ENCODE measurements at places on chromosomes 7 and 10.

DNA sequence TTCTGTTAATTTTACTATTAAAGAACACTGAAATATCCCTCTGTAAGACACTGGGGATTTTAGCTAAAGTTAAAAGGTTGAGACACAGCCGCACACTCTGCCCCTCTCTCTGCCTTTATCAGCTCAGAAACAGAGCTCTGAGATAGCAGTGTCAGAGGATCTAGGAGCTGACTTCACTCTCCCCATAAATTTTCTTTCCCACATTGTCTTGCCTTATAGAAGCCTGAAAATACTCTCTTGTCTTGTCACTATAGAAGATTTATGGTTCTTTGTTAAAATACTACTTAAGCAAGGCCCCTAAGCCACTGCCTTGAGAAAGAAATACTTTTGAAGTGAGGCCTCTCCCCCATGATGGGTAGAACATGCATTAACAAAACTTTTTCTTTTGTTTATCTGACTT is 105.7 kb upstream of the C10orf90 start:
- DNase-seq: no peak

- no peak for DNase-seq
Measured at GRCh38 chr7:3722396-3722922, 421.4 kb downstream of the SDK1 start.

DNA sequence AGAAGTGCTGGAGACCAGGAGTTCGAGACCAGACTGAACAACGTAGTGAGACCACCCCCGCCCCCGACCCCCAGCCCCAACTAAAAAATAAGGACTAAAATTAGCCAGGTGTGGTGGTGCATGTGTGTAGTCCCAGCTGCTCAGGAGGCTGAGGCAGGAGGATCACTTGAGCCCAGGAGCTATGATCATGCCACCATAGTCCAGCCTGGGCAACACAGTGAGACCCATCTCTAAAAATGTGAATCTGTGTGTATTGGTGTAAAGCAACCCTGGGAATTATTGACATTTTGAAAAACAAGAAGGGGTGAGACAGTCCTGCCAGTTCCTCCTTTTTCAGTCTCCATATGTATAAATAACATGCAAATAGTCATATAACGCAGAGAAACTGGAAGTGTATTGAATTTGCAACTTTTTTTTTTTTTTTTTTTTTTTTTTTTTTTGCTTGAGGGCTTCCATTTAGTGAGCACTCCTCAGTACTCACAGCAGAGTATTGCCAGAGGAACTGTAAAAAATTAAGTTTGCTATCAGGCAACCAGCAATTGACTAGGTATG is 3.4 kb upstream of the ITGB1 start:
- no peak for DNase-seq

DNA sequence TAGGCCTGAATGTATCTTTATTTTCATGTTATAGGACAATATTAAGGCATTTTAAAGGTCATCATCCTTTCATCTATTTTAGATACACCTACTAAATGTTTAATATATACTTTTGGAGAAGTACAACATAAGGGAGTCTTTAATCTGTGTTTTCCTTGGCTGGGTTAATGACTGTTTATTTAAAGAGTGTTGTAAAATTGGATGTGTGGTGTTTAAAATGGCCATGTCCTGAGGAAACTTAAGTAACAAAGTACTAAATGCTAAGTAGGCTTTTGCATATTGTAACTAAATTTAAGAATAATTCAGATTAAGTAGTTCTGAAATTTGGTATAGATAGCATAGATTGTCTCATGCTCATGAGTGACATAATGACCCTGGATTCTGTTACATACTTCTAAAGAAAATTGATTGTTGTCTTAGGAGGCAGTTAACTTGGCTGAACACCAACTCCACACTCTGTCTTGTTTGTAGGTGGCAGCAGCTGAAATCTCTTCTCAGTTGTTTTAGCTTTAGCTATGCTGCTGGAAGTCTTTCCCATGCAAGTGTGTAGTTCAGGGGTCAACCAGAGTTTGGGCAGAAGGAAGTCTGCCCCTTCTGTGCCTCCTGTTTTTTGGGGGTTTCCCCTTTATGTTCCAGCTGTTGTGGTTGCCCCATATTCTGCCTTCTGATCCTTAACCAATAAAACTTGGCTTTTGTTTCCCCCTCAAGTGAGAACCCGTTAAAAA is 29.2 kb downstream of the DLD start:
- peak; percentile 65 for DNase-seq

- DNase-seq: no peak
Measured at GRCh38 chr7:103772171-103772773, 217.2 kb downstream of the RELN start.

- no peak for DNase-seq
Measured at GRCh38 chr10:31215052-31215451, 104.0 kb upstream of the ZEB1 start.

DNA sequence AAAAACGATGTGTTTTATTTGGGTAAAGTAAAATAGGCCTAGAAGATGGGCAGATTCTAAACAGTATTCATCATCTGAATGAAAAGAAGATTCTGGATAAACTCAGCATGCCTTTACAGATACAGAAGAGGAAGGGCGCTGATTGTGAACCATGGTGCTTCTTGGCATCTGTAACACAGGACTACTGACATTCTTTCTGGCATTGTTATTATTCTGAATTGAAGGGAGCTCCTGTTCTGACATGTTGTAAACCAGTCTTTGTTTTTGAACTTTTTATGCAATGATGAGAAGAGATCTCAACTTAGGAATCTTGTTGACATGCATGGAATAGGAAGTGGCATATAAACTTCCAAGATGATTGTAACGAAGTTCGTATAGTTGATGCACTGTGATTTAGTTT is 13.5 kb downstream of the RPA3 start:
- no peak for DNase-seq

DNA sequence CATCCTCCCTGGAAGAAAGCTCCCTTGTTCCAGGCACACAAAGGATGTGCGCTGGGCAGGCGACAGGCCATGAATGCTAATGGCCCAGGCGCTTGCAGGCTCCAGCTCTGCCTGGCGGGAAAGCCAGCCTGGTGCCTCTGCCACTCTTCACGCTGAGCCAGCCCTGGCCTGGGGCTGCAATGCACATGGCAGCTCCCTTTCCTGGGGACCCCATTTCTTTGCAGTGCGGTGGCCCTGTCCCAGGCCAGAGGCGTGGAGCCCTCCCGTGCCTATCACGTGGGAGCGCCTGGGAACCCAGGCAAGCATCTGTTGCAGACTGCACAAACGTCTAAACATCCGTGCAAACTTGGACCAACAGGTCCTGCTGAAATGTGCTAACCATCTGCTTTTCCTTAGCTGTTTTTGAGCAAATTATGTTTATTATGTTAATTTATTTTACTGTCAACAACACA is 152.1 kb upstream of the LYZL2 start:
- DNase-seq: no peak

DNA sequence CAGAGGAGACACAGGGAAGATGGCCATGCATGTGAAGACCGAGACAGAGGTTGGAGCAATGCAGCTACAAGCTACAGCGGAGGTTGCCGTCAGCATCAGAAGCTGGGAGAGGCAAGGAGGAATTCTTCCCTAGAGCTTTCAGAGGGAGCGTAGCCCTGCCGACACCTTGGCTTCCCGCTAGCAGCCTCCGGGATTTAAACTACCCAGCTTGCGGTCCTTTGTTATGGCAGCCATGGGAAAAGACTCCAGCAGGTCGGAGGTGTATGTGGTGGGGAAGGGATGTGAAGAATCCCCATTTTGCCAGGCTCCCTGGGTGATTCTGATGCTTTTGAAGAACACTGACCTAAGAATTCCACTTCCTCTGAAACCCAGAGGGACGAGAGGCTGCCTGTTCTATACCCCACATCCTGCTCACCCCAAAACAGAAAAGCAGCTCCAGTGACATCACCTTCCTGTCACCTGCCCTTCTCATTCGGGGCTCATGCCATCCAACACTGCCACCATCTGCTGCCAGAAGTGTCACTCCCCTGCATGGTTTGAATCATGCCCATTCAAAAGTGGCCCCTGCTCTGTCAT is 3.3 kb upstream of the SEPHS1 start:
- no peak for DNase-seq

DNA sequence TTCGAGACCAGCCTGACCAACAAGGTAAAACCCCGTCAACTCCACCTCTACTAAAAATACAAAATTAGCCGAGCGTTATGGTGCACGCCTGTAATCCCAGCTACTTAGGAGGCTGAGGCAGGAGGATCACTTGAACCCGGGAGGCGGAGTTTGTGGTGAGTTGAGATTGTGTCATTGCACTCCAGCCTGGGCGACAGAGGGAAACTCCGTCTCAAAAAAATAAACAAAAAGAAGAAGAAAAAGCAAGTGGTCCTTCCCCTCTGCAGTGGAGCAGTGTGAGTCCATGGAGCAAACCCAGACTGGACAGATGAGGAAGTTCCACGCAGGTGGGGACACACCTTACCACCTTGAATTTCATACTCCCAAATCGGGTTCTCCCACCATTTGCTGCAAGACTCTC is 13.1 kb upstream of the SERPINE1 start:
- DNase-seq: no peak

GRCh38 chr7:34739651-34740300 is 81.8 kb downstream of the NPSR1 start:
- peak; percentile 11 for DNase-seq

DNA sequence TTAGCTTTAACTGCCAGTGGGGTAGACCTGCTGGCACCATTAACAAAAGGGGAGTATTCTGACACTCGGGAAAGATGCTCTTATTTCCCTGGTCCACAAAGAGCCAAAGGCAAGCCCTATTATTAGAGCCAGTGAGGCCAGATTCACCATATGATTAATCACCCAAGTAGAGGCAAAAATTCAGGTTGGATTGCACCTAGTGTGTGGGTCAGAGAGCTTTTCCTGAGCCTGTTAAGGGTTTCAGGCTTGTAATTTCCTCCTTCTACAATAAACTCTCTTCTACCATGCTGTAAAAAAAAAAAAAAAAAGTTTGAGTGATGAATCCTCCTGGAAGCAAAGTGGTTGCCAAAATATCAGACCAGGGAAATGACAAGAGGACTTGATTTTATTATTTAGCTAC is 163.5 kb downstream of the MBL2 start:
- DNase-seq: no peak

DNA sequence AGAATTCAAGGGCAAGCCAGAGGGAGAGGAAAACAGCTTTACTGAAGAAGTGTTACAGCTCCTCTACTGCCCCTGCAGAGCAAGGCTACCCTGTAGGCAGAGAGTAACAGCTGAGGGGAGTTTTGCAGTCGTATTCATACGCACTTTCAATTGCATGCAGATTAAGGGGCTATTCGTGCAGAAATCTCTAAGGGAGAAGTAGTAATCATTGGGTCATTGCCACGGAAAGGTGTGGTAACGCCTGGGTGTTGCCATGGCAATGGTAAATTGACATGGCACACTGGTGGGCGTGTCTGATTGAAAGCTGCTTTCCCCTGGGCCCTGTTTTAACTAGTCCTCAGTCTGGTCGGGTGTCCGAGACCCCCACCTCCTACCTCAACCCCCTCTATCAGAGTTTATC is 227.2 kb downstream of the NSUN6 start:
- DNase-seq: no peak

DNA sequence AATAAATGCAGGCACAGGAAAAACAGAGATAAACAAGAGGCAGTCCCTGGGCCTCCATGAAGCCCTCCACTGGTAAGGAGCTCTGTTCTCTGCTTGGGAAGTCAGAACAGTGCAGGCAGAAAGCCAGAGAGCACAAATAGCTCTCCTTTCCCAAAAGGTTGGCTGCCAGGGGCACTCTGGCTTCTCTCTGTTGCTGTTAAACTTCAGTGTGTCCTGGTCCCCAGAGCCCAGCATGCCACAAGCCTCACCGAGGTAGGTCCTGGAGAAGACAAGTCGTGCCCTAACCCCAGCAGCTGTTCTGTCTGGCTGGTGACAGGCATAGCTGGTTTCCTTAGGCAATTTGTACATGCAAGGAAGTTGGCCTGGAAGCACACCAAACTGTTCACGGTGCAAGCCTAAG is 17.3 kb downstream of the SLC16A12 start:
- DNase-seq: no peak

DNA sequence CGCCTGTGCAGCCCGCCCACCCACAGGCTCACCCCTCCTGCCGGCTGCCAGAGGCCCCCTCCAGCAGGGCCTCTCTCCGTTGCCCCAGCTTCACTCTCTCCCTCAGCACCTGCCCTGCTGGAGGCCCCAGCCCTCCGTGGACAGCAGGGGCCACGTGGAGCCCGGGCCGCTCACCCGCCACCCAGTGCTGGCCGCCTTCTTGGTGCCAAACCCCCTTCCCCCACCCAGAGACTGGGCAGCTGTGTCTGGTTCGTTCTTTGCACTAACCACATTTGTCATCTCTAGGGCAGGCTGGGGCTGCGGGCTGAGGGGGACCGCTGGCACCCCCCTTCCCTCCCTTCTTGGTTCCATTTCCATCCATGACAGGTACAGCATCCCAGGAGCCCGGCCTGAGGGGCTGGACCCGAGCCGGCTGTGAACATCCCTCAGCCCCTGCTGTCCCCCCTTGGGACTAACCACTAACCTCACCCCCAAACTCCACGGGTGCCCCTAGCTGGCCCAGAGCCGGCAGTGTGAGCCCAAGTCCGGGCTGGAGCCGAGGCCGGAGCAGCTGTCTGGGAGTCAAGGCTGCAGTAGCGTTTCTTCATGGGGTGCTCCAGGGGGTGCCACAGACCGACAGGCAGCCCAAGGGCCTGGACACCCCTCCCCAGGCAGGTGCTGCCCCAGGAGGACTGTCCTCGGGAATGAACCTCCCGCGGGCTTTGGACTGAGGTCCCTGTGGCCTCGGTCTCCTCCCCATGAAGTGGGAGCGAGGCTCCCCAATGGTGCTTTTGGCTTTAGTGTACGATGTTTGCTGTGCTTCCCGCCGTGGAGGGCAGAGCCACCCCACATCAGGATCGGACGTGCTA is 25.5 kb upstream of the AMZ1 start:
- no peak for DNase-seq

DNA sequence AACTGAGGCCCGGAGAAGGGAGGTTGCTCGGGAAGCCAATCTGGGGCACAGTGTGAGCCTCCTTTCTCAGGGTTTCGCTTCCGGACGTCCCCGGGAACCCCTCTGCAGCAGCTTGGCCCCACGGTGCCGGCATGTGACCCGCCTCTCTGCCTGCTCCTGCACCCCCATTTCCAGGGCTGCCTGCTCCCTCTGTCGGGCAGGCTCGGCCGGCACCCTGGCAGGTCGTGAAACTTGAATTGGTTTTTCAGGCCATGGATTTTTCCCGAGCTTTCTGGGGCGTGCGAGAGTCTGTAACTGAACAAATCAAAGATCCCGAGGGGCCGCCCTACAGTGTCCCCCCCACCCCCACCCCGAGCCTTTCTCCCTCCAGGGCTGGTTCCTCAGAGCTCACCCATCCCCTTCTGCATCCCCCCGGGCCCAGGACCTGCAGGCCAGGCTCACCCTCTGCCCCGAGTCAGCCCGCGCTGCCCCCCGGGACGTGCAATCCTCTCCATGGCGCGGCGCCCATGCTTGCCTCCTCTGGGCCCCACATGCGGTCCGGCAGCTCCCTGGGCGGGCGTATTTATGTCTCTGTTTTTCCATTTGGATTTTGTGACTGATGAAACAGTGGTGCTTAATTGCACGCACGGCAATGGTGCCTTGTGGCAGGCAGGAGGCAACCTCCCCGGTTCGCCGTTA is 58.1 kb downstream of the UNCX start:
- peak; percentile 35 for DNase-seq

- no peak for DNase-seq
Measured at GRCh38 chr10:118106426-118106825, 59.7 kb upstream of the RAB11FIP2 start.

GRCh38 chr10:28060031-28060607 is 61.2 kb upstream of the ODAD2 start:
- no peak for DNase-seq

Data from NCI-H1105 treated with DMSO at 0.1 percent for 48 hours (cell line).